Thoracic aorta endothelial cell (primary cell): ENCODE measurements at places on chromosomes 5 and 9. TPM values are rescaled to one million over a fixed set of nuclear protein-coding genes. Genes with fewer than 3 reads are reported as not detected.

MEIKIN gene
- total RNA-seq, result not detected in 2 replicates

CATSPER3 gene
- total RNA-seq, result not detected in 2 replicates

SHOC1 gene
- total RNA-seq, result not detected in 2 replicates

SPATA31E1 gene
- total RNA-seq, result not detected in 2 replicates

PCDHA9 gene
- total RNA-seq, result under 0.01 and 0.07 TPM in 2 replicates

MARCHF3 gene
- 61.0 and 81.3 TPM in 2 replicates for total RNA-seq

CA9 gene
- total RNA-seq, result 0.14 TPM in 1 of 2 replicates, not detected in the other

NMUR2 gene
- total RNA-seq, result not detected in 2 replicates

FAXDC2 gene
- 3.6 and 4.1 TPM in 2 replicates for total RNA-seq

IER5L gene
- 5.5 and 7.6 TPM in 2 replicates for total RNA-seq

PCDHB14 gene
- 0.14 and 0.53 TPM in 2 replicates for total RNA-seq

ADGRV1 gene
- under 0.01 and 0.50 TPM in 2 replicates for total RNA-seq

ANKRA2 gene
- total RNA-seq, result 12.1 and 13.8 TPM in 2 replicates

PPIC gene
- total RNA-seq, result 26.3 and 33.9 TPM in 2 replicates
